ENCODE measurements at places on chromosomes 5 and 9.

- no peak for DNase-seq
These were observed 156.0 kb upstream of the CDKN2B start for GRCh38 chr9:22165144-22165543.

GRCh38 chr5:143533978-143534760 lies 130.7 kb upstream of the NR3C1 start:
- DNase-seq: no peak

- DNase-seq: no peak
These were observed 18.3 kb upstream of the IL33 start for GRCh38 chr9:6197330-6197729.

- DNase-seq: no peak
These were observed 92.5 kb downstream of the ATPSCKMT start for GRCh38 chr5:10157085-10157669.

- DNase-seq: no peak
These were observed 39.9 kb upstream of the PAM start for GRCh38 chr5:102715082-102715807.

GRCh38 chr9:127523312-127523851 lies 72.1 kb downstream of the LRSAM1 start:
- no peak for DNase-seq

GRCh38 chr5:52840277-52841050 lies 52.7 kb downstream of the ITGA1 start:
- DNase-seq: no peak
